ENCODE measurements at places on chromosomes 16 and 17. TPM values are rescaled to one million over a fixed set of nuclear protein-coding genes. Genes with fewer than 3 reads are reported as not detected.

HOXB5 gene
- total RNA-seq = not detected

CEP112 gene
- 2.0 TPM for total RNA-seq

TNRC6A gene
- 52.9 TPM for total RNA-seq

LRRC46 gene
- 0.44 TPM for total RNA-seq

VMO1 gene
- total RNA-seq = not detected

C16orf89 gene
- total RNA-seq = not detected

BCO1 gene
- not detected for total RNA-seq

PRR29 gene
- 0.47 TPM for total RNA-seq
